ENCODE measurements at places on chromosomes 2 and 18.

GRCh38 chr2:220701115-220701514 is 871.0 kb downstream of the EPHA4 start:
- DNase-seq: no peak
- no peak overlapping the region for H3K27ac ChIP-seq
- no peaks in the 10 kb centered on the region for H3K36me3 ChIP-seq
- no peaks in the 10 kb centered on the region for H3K4me1 ChIP-seq

DNA sequence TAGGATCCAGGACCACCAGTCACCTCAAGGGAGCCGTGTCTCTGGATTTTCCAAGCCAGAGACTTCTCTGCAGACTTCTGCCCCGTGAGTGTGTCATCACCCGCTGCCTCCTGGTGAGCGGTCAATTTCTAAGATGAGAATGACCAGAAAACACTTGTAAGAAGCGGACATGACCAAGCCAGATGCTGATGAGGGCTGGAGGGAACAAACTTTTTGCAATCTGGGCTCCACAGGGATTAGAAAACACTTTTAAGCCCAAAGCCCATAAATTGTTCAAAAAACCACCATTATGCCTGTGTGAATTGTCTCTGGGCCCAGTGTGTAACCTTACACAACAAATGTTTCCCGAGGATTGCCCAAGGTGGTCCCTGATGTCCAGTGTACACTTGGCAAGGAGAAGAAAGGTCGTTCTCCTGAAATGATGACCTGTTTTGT is 5.3 kb upstream of the NPPC start:
- no peaks in the 10 kb centered on the region for H3K36me3 ChIP-seq
- no peak for DNase-seq
- H3K4me1 ChIP-seq: peaks cover 7% of the 10 kb centered on the region
- H3K4me3 ChIP-seq: no peak overlapping the region
- H3K27me3 ChIP-seq: peaks cover 34% of the 10 kb centered on the region
- H3K27ac ChIP-seq: no peak overlapping the region

DNA sequence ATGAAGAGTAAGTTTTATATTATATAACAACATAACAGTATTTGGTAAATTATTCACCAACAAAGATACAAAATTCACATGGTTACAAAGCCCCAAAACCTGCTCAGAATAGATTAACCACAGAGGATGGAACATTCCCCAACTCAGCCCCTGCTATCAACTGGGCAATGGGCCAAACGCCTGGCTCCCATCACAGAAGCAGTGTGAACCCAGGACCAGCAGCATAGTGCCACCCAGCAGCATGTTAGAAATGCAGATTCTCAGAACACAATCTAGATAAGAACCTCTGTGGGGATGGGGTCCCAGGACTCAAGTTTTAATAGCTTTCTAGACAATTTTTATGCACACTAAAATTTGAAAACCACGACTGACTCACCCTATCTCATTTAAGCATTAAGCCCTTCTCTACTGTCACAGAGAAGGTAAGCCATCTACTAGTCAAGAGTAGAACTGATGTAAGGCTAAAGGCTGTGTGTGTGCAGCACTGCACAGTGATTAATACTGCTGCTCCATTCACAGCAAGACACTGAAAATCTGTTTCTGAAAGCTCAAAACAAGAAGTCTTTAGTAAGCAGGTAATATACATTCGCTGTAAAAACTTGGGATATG is 15.2 kb downstream of the AFG3L2 start:
- no peak overlapping the region for H3K4me3 ChIP-seq
- DNase-seq: no peak
- no peaks in the 10 kb centered on the region for H3K4me1 ChIP-seq
- no peaks in the 10 kb centered on the region for H3K27me3 ChIP-seq
- peaks cover 100% of the 10 kb centered on the region for H3K36me3 ChIP-seq

DNA sequence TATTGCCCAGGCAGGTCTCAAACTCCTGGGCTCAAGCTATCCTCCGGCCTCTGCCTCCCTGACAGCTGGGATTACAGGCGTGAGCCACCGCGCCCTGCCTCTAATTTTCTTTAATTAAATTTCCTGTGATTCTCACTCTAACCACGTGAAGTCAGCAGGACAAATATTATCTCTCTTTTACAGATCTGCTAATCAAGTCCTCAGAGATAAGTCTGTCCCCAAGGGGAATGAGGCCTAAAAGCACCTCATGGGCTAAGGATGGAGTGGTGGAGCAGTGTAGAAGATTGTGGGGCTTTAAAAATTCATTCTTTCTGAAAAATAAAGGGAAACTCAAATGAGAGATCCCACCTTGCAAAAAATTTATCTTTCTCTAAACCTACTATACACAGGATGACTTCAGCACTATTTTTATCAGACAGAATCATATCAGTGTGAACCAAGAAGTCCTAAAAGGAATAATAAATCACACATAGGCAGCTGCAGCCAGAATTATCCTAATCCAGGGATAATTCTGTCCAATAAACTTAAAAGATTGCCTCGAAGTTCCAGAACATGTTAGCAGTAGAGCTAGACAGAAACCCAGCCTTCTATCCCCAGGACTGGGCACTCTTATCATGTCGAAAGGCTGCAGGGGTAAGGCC is 38.3 kb upstream of the BMPR2 start:
- no peak overlapping the region for H3K27ac ChIP-seq
- H3K4me1 ChIP-seq: no peaks in the 10 kb centered on the region
- no peaks in the 10 kb centered on the region for H3K36me3 ChIP-seq
- H3K27me3 ChIP-seq: no peaks in the 10 kb centered on the region

- H3K27me3 ChIP-seq: no peaks in the 10 kb centered on the region
- H3K27ac ChIP-seq: no peak overlapping the region
- no peaks in the 10 kb centered on the region for H3K36me3 ChIP-seq
- peak; percentile 35 for DNase-seq
- peaks cover 6% of the 10 kb centered on the region for H3K4me1 ChIP-seq
Measured at GRCh38 chr2:128422571-128422970, 103.9 kb upstream of the HS6ST1 start.

DNA sequence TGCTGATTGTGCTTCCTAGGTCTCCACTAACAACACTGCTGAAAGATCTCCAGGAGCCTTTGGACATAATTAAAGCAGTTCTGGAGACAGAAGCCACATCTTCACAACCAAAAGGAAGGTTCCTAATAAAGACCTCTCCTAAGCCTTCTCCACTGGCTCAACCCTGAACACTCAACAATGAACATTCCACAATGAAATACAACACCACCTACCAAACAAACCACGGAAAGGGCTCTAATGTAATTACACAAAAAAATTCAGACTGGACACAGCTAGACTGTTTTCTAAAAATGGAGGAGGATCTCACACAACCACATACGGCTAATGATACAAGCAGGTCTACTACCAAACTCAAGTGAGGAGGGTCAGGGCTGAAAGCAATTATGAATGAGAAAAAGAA is 43.6 kb downstream of the NOL10 start:
- H3K36me3 ChIP-seq: peaks cover 62% of the 10 kb centered on the region
- no peak for DNase-seq
- H3K27me3 ChIP-seq: no peaks in the 10 kb centered on the region

- H3K4me1 ChIP-seq: no peaks in the 10 kb centered on the region
- H3K27me3 ChIP-seq: no peaks in the 10 kb centered on the region
- H3K36me3 ChIP-seq: no peaks in the 10 kb centered on the region
- no peak for DNase-seq
Measured at GRCh38 chr2:188326669-188327301, 35.1 kb downstream of the GULP1 start.

DNA sequence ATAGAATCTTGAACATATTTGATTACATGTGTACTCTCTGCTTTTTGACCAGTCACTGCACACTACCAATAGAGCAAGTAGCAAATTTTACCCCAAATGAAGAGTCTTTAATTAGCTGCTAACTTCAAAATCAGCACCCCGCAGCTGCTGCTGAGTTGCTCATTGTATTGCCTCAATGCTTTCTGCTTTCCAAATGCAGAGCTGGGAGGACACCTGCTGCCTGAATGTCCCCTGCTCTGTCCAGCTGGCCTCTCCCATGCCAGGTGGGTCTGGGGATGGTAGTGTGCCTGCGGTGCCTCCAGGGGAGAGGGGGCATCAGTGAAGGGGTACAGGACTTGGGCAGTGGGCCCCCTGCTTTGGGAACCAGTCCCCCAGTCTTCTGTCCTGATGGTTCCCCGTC is 184.8 kb downstream of the PRKCE start:
- no peak for DNase-seq
- H3K4me1 ChIP-seq: peaks cover 17% of the 10 kb centered on the region
- no peak overlapping the region for H3K4me3 ChIP-seq
- H3K27ac ChIP-seq: no peak overlapping the region

GRCh38 chr2:36800381-36800780 is 103.9 kb downstream of the VIT start:
- H3K27ac ChIP-seq: no peak overlapping the region
- no peaks in the 10 kb centered on the region for H3K27me3 ChIP-seq
- no peak for DNase-seq
- H3K36me3 ChIP-seq: no peaks in the 10 kb centered on the region

DNA sequence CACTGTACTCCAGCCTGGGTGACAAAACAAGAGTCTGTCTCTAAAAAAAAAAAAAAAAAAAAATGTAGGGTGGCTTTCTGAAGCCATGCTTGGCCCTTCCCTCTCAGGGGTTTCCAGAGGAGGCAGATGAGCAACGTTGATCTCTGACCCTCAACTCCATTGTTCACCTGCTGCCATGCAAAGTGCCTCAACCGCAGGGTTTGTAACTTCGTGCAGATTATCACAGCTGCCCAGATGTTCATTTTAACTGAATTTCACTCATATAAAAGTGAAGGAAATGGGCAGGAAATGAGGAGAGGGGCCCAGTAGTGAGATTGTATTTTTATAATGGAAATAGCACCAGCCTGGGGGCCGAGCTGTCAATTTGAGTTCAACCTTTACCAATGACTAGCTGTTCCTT is 14.9 kb upstream of the B3GNT2 start:
- DNase-seq: no peak
- no peak overlapping the region for H3K4me3 ChIP-seq
- H3K36me3 ChIP-seq: no peaks in the 10 kb centered on the region
- H3K27ac ChIP-seq: no peak overlapping the region

- H3K36me3 ChIP-seq: peaks cover 11% of the 10 kb centered on the region
- H3K4me1 ChIP-seq: peaks cover 5% of the 10 kb centered on the region
- no peak for DNase-seq
- no peak overlapping the region for H3K4me3 ChIP-seq
- no peak overlapping the region for H3K27ac ChIP-seq
Measured at GRCh38 chr18:70019136-70019535, 71.5 kb upstream of the CD226 start.

GRCh38 chr2:76083248-76083647 is 372.5 kb upstream of the GCFC2 start:
- DNase-seq: no peak
- no peak overlapping the region for H3K4me3 ChIP-seq
- no peak overlapping the region for H3K27ac ChIP-seq
- H3K27me3 ChIP-seq: no peaks in the 10 kb centered on the region
- no peaks in the 10 kb centered on the region for H3K36me3 ChIP-seq

Data from upper lobe of right lung (tissue), 1 donor.